Frontal cortex (tissue), 4 donors: ENCODE measurements at places on chromosomes 3 and 15. TPM values are rescaled to one million over a fixed set of nuclear protein-coding genes. Genes with fewer than 3 reads are reported as not detected.

The SLC9C1 gene
- total RNA-seq: 0.41 TPM

The SAMD7 gene
- not detected for total RNA-seq

- no peak for DNase-seq
Observed at GRCh38 chr15:48440084-48440483, 108.9 kb downstream of the DUT start.

- DNase-seq: no peak
Observed at GRCh38 chr15:66461917-66462316, 35.6 kb downstream of the SNAPC5 start.

DNA sequence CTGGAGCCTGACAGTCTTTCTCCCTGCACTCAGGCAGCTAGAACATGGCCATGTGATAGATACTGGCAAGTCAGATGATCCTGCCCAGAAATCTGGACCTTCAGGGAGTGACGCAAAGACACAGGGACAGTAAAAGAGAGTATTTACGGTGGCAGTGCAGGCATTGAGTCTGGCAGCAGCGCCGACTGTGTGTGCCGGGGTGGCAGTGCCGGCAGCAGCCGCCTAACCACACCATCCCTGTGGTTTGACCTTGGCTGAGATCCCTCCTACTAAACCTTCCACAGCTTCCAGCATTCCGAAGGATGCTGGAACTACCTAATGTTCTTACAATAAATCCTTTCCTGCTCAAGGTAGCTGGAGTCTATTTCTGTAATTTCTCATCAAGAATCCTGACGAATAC is 4.6 kb upstream of the TSPAN3 start:
- no peak for DNase-seq

The BFSP2 gene
- total RNA-seq: not detected

GRCh38 chr15:96702589-96702988 is 372.1 kb downstream of the NR2F2 start:
- DNase-seq: no peak

DNA sequence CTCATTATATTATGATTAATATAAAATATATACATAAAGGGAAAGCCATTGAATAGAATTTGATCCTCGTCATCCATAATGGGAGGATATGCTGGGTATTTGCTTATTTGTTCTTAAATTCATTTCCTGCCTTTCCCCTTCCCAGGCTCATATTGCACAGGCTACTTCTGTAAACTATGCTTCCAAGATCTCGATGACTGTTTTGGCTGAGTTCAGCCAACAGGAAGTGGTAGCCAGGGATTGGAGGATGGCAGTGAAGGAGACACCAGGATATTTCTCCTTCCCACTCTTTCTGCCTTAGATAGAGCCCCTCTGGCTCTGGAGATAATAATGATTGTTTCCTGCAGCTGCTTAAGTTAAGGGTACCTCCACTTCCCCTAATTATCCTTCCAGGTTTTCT is 44.3 kb upstream of the DYNC1LI1 start:
- no peak for DNase-seq

The WNT5A gene
- total RNA-seq: 7.3 TPM

DNA sequence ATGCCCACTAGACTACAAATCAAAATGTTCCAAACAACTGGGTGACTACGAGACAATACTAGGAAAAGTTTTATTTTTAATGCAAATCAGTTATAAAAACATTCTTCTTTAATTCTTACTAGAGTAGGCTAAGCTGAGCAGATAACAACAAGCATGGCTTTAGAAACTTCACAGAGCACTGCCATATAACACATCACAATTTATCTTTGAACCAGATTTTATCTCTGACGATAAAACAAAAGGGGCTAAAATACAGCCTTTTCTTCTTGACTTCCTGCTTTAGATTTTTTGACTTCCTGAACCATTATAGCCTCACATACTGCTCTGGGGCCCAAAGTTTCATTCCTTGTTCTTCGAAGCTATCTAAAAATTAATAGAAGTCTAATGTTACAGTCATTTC is 25.9 kb downstream of the TBC1D2B start:
- DNase-seq: no peak

DNA sequence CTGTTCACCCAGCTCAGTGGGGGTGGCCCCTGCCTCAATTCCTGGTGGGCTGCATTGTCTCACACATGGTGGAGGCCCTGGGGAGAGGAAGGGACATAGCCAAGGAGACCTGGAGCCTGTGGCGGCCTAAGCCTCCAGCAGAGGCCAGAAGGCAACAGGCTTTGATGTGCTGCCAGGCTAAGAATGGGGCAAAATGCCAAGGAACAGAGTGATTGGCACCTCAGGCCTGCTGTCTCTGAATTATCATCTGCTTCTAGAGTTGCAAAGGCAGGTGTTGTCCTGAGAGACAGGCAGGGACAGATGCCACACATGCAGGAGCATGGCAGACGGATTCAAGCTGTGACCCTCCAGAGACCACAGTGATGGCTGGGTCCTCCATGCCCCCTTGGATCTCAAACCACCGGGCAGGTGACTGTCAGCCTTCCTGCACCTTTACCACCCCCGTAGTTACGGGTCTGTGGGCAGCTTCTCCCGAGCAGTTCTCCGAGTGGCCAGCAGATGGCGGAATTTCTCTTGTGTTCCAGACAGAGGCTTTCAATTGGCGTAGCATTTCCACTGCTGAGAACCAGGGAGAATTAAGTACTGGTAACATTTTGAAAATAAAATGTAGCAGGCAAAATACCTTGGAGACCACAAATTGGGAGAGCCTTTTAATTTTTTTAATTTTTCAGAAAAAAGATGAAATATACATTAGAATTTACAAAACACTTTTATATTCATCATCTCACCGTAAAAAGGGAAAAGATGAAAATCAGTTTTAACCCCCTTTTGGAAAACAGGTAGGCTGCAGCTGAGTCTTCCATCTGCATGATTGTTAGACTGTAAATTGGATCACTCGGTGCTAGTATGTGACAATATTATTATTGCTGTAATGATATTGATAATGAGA is 525.5 kb upstream of the CFAP20DC start:
- peak; percentile 67 for DNase-seq

GRCh38 chr3:39138804-39139415 is 14.5 kb downstream of the CSRNP1 start:
- no peak for DNase-seq

The ZXDC gene
- total RNA-seq: 36.3 TPM

- DNase-seq: no peak
Observed at GRCh38 chr3:190326361-190326760, 4.1 kb upstream of the CLDN1 start.
